Right ventricle myocardium superior (tissue), 1 donor: ENCODE measurements at places on chromosomes 5 and 9. TPM values are rescaled to one million over a fixed set of nuclear protein-coding genes. Genes with fewer than 3 reads are reported as not detected.
A peak's percentile ranks its signal among the peaks of the same experiment; 100 is the strongest.

Gene KIF24
- 0.56 TPM for total RNA-seq

DNA sequence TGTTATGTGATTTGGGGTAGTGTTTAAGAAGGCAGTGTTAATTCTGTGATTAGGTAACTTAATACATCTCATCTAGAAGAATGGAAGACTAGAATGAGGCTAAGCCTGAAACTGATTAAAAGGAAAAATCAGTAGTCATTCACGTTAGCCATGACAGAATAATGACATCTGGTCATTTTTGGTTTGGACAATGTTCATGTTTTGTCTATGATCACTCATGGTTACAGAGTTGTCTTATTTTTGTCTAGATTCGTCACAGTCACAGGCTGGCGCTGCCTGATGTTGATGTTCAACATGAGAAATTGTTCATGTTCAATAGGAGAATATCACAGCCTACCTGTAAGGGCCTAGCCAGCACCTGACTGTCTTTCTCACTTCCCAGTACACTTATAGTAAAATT is 9.5 kb upstream of the DOCK2 start:
- no peak for DNase-seq

DNA sequence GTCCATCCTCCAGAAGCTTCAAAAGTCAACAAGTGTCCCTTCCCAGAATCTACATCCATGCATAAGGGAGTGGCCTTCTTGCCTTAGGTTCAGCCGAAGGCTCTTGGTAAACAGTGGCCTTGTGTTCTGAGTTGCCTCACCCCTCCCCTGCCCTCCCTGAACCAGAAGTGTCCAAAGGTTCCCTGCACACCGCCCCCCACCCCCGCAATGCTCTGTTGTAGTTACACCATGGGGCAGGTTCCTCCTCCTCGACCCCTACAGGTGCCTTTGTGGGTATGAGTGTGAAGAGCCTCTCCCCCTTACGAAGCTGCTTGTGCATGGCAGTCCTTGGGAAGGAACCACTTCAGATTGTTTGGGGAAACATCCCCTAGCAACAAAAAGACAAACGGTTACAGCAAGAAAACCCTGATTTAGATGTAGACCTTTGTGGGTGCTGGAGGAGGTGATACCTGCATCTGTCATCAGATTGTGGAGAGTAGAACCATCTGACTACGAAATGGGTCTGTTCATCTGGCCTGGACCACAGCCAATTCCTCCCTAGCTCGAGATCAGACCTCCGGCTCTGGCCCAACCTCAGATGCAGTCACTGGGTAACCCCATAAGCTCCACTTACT is 7.1 kb downstream of the SPACA9 start:
- DNase-seq = no peak

Gene TPPP
- 39.7 TPM for total RNA-seq

Gene DAP
- 13.6 TPM for total RNA-seq

DNA sequence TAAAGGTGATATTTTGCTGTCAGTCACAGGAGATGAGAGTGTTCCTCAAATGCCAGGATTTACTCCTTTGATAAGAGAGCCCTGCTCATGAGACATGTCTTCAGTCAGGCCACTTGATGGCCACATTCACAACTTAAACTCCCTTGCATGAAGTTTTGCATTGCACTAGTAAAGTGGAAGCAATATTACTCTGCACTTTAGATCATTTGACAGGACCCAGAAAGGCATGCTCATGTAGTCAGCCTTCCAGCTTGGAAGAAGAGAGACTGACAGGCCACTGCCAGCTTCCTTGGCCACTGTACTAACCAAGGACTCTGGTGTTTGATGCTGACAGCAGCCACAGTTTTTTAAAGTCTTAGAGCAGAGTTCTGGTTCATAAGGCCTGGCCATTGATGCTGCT is 42.6 kb downstream of the NPR3 start:
- no peak for DNase-seq

- no peak for DNase-seq
Measured at GRCh38 chr9:118532592-118532991, 828.4 kb downstream of the TLR4 start.

DNA sequence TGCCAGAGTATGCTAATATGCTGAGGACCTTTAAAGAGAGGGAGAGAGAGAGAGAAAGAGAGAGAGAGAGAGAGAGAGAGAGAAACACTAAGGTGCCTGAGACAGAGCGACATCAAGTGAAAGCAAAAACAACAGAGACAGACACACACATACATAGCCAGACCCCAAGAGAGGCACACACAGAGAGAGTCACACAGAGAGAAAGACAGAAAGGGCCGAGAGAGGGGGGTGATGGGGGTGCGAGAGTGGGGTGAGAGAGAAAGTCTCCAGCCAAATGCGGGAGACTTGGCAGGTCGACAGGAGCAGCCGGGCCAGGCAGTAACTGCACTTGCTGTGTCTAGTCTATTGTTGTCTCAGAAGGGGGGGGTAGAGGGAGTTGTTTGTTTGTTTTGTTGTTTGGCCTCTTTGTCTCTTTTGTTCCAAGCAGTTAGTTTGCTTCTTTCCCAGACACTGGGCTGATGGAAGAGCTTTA is 30.1 kb upstream of the NFIB start:
- peak; percentile 59 for DNase-seq

Gene CNTNAP3
- total RNA-seq = 10.1 TPM

DNA sequence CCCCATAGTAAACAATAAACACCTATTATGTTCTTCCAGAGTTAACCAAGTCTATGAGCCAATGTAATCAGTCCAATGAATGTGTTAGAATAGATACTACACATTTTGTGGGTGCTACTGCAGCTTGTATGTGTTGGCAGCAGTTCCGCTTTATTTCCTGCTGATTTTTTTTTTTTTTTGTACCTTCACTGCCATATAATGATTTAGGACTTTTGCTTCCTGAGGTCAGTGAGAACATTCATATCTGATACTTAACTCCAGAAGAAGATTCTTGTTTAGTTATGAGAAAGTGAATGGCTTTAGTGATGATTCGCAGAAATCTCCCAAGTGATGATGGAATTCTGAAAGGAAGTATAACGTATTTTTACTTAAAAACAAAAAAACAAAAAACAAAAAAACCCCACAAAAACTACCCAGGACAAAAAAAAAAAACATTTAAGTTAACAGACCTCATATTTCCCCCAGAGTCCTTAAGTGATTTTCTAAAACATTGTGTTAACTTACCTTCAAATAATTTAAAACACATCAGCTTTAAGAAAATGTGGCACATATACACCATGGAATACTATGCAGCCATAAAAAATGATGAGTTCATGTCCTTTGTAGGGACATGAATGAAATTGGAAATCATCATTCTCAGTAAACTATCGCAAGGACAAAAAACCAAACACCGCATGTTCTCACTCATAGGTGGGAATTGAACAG is 24.7 kb upstream of the LMNB1 start:
- no peak for DNase-seq

GRCh38 chr5:32394981-32395380 is 49.6 kb downstream of the ZFR start:
- DNase-seq = no peak

DNA sequence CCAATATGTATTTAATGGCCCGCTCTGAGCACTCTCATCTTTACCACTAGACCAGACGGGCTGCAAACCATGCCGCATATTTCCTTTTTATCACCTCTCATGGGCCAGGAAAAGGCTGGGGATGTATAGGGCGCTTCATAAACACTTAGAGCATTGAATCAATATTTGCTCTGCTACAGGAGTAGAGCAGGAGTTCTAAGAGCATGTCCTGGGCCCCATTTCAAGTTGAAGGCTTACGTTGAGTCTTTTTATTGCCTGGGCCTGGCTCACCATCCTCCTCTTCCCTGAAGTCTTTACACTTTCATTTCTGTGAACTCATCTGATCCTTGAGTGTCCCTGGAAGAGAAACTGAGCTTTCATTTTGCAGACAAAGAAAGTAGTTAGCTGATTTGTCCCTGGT is 112.4 kb downstream of the FSTL4 start:
- DNase-seq = no peak

GRCh38 chr5:151703227-151703626 is 16.5 kb upstream of the SPARC start:
- no peak for DNase-seq

DNA sequence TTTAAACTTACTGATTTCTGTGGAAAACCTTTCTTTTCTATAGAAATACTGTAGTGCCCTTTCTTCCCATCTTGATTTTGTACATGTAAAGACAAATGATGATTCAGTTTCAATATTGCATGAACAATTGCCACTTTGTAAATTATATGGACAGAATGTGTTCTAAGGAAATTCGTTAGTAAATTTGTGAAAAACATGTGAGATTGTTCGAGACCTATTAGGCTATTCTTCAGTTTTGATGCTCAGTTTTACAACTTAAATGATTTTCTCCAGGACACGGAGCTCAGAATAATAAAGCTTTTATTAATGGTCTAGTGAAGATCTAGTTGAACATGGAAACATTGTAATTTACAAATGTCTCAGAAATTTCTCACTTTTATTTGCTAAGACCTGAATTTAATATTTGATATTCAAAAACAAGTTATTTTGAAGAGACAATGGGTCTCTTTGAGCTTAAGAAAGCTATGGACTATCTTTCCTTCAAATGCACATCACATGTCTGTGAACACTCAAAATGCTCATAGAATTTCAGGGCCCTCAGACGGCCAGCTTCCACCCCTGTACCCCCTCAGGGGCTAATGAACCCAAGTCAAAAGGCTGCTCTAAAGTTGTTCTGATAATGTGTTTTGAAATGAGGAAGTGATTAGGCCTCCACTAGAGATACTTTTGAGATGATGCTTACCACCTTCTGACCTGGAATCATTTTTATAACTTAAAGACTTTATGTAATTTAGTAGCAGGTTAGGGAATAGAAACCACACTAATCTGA is 54.1 kb upstream of the FSD1L start:
- DNase-seq = no peak

DNA sequence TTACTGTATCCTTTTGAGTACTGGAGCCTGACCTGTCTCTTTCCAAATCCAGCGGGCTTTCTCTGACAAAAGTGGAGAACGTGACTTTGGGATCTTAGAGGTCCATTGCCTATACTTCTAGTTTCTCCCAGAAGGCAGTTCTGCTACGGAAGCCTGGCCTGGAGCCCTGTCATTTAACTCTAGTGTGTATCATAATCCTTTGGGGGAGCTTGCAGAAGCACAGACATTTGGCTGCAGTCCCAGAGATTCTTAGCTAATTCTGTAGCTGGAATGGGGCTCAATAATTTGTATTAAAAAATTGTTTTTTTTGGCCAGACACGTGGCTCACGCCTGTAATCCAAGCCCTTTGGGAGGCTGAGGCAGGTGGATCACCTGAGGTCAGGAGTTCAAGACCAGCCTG is 3.0 kb downstream of the HARS2 start:
- no peak for DNase-seq

GRCh38 chr9:111621895-111622480 is 9.1 kb upstream of the DNAJC25 start:
- no peak for DNase-seq

GRCh38 chr5:142777099-142777498 is 6.9 kb downstream of the ARHGAP26 start:
- DNase-seq = no peak

- no peak for DNase-seq
Measured at GRCh38 chr5:59799668-59800346, 93.7 kb downstream of the PDE4D start.

Gene OR1L8
- not detected for total RNA-seq

Gene SHISAL2B
- not detected for total RNA-seq

DNA sequence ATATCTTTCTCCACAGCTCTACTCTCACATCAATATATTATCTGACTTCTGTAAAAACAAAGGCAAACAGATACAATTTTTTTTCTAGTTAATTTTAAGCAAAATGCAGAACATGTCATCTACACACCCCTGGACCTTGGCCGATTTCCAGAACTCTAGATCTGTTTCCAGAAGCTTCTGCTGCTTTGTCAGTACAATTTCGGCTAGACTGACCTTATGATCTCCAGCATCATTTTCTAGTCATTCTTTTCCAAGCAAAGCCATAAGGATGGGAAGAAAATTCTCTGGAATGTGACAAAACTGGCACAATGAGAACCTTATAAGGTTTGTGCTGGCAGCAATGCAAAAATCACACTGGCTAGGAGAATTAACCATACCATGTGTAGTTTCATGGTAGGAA is 132.8 kb upstream of the MPDZ start:
- no peak for DNase-seq

Gene NR5A1
- total RNA-seq = not detected

Gene ANKRD31
- total RNA-seq = 0.08 TPM

GRCh38 chr5:83760579-83760978 is 39.9 kb upstream of the HAPLN1 start:
- DNase-seq = no peak

DNA sequence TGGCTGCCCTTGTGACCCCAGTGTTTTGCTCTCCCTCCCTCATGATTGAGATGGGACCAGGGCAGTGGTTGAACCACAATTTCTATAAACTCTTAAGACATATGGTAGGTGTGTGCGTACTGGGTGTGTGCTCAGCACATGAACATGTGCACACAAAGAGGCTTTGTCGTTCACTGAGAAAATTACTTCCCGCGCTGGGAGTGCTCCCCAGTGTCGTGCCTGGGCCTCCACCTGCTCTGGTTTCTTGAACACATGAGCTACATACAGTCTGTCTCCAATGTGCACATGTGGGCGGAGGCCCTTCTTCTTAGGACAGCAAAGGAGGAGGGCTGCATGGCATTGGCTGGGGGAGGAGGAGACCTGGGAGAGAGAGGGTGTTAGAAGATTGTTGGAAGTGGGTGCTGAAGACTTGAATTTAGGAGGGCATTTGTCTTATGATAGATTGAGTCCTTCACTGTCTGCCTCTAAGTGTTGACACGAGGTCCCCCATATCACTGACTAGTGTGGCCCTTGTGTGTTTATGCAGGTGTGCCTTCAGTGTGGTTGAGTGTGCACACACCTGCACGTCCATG is 170.0 kb downstream of the CACNA1B start:
- DNase-seq = no peak

Gene PRSS3
- total RNA-seq = not detected

GRCh38 chr9:131473198-131473885 is 29.4 kb upstream of the POMT1 start:
- no peak for DNase-seq

GRCh38 chr5:56123531-56124243 is 109.4 kb downstream of the ANKRD55 start:
- peak; percentile 68 for DNase-seq

DNA sequence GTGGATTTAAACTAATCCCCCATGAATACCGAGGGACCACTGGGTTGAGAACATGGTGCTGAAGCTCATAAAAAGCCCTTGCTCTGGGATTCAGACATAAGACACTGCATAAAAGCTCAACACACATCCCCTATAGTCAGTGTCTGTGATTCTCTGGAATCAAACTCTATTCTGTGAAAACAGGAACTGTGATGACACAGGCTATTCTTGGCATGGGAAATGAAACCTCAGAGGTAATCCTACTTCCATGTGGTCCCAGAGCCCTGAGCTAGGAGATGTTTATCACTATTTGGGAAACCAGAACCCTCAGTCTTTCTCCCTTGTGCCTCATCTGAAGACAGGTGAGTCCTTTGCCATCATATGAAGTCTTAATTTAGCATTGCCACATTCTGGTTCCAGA is 135.4 kb upstream of the PRSS3 start:
- DNase-seq = no peak

- no peak for DNase-seq
Measured at GRCh38 chr9:34049630-34050384, 1.1 kb upstream of the UBAP2 start.
